ENCODE measurements at places on chromosomes 13 and 19. TPM values are rescaled to one million over a fixed set of nuclear protein-coding genes. Genes with fewer than 3 reads are reported as not detected.

DNA sequence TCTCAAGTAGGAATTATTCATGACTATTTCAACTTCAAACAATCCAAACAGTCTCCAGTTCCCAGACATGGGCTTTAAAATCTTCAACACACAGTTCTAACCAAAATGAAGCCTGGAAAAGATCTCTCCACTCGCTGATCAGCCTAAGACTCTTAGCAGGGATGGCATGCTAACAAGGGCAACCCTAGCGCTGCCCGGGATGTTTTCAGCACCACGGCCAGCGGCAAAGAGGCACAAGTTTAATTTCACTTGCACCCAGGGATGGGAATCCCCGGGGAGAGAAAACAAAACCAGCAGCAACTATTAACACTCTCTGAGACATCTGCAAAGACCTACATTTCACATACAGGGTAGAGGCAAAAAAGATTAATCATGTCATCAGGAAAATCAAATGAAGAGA is 43.0 kb downstream of the CACNA1A start:
- no peak for DNase-seq

GRCh38 chr13:87671031-87671752 is at the start of gene SLITRK5:
Gene SLITRK5, plus strand, starts transcription at chr13:87671371. Its CDS starts 4,018 bp downstream, at chr13:87675389.
- peak; percentile 24 for DNase-seq

- no peak for DNase-seq
These were observed 55.8 kb downstream of the HSPH1 start for GRCh38 chr13:31105856-31106255.

DNA sequence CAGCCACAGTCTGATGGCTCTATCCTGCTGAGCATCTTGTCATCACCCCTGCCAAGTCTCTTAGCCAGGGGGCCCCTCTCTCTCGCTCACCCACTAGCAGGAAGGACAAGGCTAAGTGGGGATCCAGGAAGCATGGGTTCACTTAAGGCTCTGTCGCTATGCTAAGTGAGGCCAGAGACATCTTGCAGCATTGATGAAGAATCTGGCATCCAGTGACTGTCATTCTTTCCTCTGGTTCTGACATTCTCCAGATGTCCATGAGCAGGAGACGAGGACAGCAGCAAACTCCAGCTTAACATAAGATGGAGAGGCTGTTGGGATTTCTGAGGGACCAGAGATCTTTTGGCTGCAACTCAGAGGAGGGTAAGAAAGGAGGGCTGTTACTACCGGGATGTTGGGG is 230.2 kb downstream of the TSHZ3 start:
- DNase-seq = no peak

DNA sequence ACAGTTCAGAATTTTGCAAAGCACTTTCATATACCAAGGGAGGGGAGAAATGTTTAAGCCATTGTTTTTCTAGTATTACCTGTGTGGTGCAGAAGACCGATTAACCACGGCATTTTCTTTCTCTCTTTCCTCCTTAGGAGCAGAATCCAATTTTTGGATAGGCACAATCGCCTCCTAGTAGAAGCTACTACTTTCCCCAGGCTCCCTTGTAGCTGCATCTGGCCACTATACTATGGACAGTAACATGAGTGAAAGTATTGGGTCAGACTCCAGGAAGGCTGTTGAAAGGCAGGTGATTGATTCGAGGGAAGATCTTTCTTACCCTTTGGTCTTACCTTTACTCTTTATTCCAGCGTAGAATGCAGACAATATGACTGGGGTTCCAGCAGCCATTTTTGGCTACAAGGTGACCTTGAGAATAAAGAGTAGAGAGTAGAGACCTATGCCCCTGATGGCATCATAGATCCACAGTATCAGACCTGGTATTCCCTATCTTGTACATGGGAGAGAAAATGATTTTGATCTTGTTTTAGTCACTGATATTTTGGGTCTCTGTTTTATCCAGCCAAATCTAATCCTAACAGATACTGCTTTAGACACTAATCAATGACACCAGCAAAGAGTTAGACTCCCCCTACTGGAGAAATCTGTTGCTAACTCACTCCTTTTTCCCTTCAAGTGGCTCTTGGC is 77.0 kb downstream of the LRRC63 start:
- no peak for DNase-seq

- DNase-seq = no peak
These were observed 3.6 kb downstream of the ARHGAP45 start for GRCh38 chr19:1070576-1070930.

- peak; percentile 82 for DNase-seq
These were observed 7.6 kb downstream of the EGLN2 start for GRCh38 chr19:40806423-40807146.

- DNase-seq = no peak
These were observed 17.7 kb downstream of the RFX2 start for GRCh38 chr19:6092329-6093286.

DNA sequence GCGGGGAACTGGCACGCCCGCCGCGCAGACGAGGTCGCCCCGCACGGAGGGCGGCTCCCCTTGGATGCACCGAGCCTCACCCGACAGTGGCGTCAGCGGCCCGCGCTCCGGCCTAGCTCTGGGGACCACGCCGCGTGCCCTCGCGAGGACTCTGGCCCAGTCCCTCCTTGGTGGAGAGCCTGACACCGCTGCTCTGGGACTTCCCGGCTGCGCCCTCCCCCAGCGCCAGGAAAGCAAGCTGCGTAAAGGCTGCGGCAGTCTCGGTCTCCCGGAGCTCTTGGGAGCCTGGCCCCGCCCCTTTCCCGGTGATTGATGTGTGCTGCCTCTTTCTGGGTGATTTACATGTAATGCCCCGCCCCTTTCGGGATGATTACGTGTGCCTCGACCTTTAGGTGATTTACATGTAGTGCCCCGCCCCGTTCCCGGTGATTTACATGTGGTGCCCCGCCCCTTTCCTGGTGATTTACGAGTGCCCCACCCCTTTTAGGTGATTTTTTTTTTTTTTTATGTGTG is at the start of gene LENG9:
Gene LENG9 (minus strand): TSS at position 248 of the 513 bp plus-strand sequence. CDS start 252 bp downstream, outside the sequence.
- peak; percentile 91 for DNase-seq

DNA sequence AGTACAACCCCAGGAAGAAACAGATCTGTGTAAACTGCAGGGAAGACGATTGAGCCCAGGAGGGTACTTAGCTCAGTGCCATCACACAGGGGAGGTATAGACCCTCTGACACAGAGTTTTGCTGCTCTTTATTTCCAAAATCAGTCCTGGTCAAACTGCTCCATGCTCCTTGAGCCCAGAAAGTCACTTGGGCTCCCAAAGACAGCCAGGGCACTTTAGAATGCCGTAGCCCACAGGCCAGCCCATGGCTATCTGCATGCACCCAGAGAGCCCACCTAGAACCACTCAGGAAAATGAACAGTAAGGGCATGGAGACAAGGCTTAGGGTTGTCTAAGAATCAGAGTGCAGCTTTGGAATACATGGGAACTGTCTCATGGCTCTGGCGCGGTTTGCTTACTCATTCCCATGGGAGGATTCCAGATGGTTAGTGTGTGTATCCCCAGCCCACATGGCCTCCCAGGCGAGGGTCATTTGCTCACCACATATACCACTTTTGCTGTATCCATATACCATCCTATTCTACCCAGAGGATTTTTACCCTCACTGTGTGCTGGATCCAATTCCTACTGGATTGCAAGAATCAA is 14.7 kb upstream of the PDCD5 start:
- DNase-seq = no peak

GRCh38 chr19:53055117-53055516 is 10.6 kb downstream of the ERVV-2 start:
- no peak for DNase-seq

DNA sequence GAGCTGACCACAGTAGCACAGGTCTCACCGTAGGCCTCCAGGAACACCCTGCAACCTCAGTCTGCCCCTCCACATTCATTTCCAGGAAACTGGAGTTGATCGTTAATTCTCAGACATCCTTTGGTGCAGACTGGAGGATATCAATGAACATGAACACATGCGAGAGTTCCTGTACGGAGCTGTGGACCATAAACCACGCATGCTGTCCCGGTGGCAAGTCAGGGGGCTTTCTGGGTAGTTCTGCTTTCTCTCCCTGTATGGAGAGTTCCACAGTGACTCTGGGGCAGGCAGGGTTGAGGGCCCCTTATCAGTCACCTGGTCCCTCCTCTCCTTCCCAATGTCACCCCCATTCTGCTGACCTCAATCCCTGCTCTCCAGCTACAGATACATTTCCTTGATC is 55.5 kb upstream of the URI1 start:
- DNase-seq = no peak

DNA sequence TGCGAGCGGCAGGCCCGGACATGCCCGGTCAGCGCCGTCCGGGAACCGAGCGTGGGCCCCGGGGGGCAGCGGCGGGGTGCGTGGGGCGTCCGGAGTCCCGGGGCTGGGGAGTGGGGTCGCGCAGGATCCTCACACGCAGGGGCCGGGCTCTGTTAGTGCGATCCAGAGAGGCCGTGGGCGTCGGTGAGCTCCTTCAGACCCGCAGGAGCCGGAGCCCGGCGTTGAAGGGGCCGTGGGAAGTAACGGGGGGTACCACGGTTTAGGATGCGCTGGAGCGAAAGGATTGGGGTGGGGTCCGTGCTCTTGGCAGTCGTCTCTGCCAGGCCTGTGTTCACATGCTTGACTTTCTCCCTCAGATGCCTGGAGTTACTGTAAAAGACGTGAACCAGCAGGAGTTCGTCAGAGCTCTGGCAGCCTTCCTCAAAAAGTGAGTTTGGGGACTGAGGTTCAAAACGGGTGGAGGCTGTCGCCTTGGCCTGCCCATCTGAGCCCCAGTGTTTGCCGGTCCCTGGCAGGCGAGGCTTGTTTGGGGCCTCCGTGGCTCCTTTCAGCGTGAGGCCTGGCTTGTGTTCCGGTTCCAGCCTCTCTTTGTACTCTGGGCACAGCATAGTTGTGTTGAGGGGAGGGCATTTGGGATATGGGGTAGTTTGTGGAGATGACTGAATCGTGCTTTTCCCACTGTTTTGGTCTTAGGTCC is 512 bp downstream of the RPS19 start:
- no peak for DNase-seq

Gene BST2
- total RNA-seq = 55.9 TPM

Gene KLK15
- total RNA-seq = not detected

Gene ZNF534
- total RNA-seq = 0.15 TPM

Gene SHC2
- total RNA-seq = 0.55 TPM

Gene CNN1
- not detected for total RNA-seq

Gene PLK5
- total RNA-seq = not detected

Gene FCGBP
- 74.4 TPM for total RNA-seq

Gene ZNF724
- 5.5 TPM for total RNA-seq
